ENCODE measurements at places on chromosomes 16 and 17. TPM values are rescaled to one million over a fixed set of nuclear protein-coding genes. Genes with fewer than 3 reads are reported as not detected.

DNA sequence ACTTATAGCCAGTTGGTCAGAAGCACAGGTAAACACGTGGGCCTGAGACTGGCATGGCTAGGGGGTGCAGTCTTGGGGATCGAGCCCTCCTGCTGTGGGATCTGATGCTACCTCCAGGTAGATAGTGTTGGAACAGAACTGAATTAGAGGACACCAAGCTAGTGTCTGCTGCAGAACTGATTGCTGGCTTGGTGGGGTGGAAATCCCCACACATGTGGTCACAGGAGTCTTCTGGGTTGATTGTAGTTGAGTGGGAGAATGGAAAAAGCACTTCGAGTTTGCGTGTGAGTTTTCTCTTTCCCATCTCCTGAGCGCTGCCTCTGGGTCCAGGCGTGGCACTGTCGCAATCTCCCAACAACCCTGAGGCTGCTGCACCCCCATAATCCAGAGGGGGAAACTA lies 8.0 kb upstream of the SPATA32 start:
- DNase-seq = no peak

GRCh38 chr16:79209308-79209707 lies 391.2 kb downstream of the MAF start:
- DNase-seq = no peak

DNA sequence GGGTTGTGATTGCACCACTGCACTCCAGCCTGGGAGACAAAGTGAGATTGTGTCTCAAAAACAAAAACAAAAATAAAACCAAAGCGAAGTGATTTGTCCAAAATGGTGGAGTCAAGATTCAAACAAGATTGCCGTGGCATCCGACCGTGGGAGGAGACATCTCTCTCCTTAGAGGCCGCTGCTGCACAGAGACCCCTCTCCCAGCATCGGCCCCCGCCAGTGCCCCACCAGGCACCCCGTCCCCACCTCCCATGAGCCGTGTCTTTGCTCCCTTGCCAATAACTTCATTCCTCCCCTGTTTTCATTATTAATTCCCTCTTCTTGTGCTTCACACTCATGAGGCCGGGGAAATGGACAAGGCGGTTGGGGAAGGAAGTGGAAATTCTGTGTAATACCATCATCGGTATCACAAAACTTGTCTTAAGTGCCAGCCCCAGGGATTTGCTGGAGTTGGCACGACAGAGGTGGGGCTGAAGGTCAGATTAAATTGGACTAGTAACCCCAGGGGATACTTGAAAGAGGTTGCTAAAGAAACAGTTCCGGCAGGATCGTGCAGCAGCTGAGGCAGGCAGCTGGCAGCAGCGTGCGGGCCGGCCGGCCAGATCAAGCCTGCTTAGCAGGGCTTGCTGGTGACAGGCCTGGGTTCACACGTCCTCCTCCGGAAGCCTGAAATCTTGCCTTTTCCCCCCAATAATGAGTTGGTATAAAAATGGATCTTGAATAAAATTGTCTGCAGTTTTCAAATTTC lies 66.8 kb downstream of the RTN4RL1 start:
- DNase-seq = no peak

DNA sequence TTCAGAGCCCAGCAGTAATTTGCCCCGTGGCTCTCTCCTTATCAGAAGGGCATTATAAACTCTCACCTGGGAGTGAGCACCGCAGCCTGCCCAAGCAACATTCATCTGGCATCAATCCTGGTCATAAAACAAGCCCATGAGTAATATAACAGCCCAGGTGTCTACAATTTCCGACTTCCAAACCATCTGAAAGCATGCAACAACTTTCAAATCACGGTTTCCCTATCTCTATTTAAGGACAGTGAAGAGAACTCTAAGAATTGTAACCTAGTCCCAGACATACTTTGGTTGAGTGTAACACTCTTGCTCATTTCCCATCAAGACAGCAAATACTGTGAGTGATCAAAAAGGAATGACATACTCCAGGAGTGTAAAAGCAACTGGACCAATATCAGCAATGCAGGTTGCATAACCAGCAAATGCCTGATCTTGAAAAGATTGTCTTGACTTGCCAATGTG lies 487.4 kb upstream of the SOX9 start:
- DNase-seq = no peak

DNA sequence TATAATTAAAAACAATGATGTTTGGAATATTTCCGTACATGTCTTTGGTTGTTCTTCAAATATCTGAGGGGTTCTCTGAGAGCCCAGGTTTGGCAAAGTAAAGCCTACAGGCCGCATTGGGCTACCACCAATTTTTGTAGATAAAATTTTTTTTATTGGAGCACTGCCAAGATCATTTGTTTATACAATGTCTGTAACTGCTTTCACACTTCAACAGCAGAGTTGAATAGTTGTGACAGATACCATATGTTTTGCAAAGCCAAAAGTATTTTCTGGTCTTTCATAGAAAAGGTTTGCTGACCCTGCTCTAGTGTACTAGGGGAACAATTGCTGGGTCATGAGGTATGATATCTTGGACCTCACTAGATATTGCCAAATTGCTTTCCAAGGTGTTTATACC lies 10.5 kb downstream of the PPM1D start:
- DNase-seq = no peak

Gene OTOP3
- not detected for total RNA-seq

Gene CDH1
- not detected for total RNA-seq

GRCh38 chr16:19177111-19177739 lies 9.2 kb downstream of the SYT17 start:
- DNase-seq = no peak
